ENCODE measurements at places on chromosomes 13 and 19. TPM values are rescaled to one million over a fixed set of nuclear protein-coding genes. Genes with fewer than 3 reads are reported as not detected.

Gene MEIOSIN
- not detected for total RNA-seq

Gene OLFM2
- total RNA-seq: 55.0 TPM

DNA sequence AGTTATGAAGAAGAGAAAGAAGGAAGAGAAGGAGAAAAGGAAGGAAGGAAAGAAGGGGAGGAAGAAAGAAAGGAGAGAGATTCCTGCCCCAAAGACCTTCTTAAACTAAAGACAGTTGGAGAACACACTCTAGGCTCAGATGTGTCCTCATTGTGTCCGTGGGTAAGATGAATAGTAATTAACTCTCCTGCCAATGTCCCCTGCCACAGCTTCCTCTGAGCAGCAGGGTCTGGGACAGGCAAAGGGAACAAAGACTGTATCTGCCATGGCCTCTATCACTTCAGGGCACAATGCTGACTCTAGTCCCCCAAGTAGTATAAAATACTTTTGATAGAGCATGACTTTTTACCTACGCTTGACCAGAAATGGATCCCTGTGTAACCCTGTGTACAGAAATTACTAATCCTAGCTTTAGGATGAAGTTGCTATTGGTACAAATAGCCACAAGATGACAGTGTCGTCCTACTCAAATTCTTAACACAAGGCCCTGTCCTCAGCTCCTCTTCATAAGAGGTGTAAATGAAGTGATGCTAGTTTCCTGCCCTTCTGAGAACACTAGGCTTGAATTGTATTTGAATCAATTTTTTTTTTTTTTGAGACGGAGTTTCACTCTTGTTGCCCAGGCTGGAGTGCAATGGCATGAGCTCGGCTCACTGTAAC, 186.2 kb upstream of the GPR12 start:
- DNase-seq: no peak

DNA sequence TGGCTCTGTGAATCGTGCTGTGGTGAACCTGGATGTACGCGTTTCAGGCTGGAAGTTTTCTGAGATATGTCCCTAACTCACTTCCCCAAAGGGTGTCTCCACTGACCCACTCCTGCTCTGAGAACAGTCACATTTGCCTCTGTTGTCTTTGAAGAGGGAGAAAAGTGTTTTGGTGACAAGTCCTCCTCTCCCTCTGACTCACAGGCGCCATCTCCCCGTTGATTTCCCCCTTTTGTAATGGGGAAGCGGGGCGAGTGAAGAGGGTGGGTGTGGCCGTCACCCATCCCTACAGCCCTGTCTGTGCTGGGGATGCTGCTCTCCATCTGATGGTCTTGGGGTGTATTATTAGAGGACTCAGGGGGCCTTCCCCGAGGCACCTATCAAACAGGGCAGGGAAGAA, 9.6 kb downstream of the APC2 start:
- no peak for DNase-seq
